ENCODE measurements at places on chromosomes 7 and 10.

DNA sequence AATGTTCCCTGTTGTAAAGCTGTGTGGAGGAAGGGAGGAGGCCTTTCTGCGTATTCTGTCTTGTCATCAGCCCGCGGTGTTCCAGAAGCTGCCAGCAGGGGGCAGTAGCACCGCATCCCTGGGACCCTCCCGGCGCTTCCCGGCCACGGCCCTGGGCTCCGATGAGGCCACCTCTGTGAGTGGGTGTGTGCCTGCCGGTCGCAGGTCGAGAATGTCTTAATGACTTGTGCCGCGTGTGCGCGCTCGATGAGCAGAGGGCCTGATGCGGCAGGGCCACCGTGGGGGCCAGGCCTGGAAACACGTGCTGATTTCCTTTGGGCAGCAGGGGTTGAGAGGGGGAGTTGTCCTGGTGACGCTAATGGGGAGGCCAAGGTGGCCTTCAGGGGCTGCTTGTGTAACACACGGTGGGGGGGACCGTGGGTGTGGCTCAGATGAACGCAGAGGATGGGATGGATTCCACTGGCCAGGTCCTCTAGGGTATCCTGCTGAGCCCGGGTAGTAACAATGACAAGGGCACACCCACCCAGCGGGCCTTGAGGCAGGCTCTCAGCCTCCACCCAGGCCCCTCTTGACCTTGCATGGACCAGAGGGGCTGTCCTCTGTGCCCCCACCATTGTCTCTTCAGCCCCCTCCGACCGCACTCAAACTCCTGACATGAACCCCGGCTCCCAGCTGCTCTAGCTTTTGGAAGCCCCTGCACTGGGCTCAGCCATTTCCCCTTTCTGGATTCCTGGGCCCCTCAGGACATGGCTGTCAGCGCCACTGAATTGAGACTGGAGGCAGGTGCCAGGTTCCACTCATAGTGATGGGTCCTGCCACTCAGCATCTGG is 135.9 kb upstream of the PODXL start:
- peak; percentile 37 for DNase-seq

DNA sequence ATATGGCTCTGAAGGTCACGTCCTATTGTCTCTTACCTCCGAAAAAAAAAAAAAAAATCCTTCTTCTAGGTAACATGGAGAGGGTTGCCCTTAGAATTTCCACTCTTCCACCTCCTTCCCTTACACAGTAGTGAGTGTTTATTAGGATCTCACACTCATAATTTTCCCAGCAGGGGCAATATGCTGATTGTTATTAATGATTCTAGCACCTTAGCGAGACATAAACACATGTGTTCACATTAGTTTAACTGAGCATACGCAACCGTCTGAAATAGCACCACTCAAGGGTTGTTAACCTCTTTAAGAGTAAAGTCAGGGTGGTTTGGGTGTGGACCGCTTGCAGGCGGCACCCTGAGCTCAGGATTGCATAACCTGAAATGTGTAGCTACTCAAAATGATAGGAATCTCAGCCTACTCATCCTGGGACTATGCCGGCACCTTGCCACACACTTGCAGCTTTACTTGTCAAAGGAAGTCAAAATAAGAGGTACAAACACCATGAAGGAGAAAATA is 52.2 kb downstream of the CPEB3 start:
- no peak for DNase-seq

GRCh38 chr7:151662251-151662826 is 142.6 kb upstream of the RHEB start:
- DNase-seq: no peak

DNA sequence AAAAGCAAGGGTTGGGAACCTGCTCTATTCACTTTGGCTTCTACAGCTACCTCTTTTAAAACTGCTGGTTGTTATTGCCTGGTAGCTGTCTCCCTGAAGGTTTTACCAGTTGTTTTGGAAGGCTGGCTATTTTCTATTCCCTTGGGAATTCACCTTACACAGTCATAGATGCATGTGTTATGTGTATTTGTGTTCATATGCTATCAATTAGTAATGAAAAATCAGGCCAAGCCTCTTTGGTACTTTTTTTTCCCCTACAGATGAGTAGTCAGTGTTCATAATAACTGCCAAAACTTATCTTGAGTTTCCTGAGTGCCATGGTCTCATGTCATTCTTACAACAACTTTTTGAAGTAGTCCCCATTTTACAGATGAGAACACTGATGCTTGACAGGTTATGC is 738.0 kb upstream of the GALNT17 start:
- DNase-seq: no peak

- DNase-seq: no peak
These were observed 438.5 kb downstream of the GRID1 start for GRCh38 chr10:85927952-85928665.

DNA sequence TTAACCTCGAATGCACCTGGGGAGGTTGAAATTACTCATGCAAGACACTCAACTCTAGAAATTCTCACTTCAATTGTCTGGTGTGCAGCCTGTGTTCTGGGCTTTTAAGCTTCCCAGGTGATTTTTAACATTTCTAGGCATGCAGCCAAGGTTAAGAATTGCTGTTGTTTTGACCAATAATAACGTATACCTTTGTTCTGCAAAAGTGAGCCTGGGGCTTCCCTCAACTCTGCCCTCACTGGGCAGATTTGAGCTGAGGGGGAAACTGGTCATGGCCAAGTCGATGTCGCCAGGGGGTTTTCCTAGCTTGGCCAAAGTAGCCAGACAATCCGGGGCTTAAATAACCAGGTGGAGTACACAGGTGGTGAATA is 568 bp downstream of the PRSS2 start:
- no peak for DNase-seq

DNA sequence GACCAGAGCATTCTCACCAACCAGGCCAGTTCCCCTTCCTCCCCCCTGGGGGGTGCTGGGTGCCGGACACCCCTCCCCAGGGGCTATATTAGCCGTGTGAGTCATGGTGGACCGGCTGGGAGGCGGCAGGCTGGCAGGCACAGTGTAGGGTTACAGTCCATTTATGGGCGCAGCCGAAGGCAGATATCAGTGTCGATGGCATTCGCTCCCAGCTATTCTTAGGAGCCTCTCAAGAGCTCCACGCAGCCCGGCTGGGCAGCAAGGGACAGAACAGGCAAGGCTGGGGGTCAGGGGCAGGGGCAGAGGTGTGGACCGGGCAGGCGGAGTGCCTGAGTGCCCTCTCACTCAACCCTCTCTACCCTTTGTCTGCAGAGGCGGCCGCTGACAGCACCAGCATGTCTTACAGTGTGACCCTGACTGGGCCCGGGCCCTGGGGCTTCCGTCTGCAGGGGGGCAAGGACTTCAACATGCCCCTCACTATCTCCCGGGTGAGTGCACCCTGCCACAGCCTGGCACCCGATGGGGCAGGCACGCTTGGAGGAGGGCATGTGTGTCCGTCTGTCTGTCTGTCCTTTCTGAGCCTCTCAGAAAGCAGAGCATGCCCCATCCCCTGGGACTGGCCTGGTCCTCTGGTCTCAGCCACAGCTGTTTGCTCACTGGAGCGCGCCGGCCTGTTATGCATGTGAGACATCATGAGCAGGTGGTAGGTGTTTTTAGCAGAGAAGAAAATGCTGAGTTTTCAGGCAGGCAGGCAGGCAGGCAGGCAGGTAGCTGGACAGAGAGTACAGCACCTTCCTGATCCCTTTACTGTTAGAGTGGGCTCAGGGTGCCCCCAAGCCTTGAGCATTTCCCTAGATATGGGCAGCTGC is at the start of gene LDB3:
Gene LDB3, plus strand, starts transcription at position 215 of the 869 bp plus-strand sequence. Its CDS starts 181 bp downstream, at position 396.
- no peak for DNase-seq

DNA sequence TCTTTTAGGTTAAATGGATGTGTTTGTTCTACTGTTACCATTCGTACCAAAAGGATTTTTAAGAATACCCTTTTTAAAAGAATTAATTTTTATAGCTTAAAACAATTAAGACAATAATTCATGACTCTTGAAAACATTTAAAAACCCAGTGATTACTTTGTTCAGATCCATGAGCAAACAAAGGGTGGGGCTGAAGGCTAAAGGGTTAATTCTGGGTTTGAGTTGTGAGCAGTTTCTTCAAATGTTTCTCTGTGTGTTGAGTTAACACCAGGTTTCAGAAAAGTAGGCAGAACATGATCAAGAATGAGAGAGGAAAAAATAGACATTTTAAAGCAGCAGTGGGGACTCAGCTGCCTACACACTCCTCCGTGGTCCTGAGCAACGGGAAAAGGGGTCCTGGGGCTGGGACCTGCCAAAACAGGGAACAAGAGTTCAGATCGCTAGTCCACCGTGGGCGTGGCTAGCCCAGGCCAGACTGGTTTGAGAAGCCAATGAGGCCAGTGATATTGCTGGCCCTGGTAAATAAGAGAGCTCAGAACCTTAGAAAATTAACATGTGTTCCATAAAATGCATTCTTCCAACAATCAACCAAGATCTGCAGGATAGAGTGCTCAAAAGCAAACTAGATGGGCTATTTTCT is 14.9 kb upstream of the EZH2 start:
- no peak for DNase-seq

DNA sequence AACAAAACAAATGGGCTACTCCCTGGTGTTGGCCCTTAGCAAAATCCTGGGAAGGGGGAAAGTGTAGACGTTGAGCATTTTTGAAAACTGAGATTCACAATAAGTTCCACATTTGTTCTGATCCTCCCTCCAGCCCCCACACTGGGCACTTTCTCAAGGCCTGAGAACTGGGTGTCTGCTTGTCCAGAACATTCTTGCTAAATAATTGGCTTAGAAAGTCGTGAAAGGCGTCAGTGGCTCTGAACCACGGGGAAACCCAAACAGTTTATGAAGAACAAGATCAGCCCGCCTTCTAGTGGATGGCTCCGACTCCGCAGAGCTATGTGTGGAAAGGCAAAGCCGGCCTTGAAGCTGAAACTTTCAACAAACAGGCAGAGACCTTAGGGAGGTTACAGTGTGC is 370.1 kb downstream of the PRPF18 start:
- DNase-seq: no peak

GRCh38 chr7:70285187-70285586 is 686.9 kb downstream of the AUTS2 start:
- DNase-seq: no peak

DNA sequence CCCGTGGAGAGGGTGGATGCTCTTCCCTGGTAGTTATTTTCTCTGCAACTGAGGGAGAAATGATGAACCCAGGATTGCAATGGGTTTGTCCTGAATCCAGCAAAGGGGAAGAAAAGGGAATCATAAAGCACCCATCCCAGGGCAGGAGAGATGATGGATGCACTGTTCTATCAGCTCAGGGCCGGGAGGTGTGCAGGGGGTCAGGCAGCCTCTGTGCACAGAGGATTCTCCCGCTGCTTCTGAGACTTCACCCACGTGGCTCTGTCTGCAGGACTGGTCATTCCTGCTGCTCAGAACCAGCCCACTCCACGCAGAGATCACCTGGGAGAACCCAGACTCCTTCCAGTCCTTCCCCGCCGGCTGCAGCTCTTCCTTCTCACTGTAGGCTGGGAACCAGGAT is 70.7 kb downstream of the RBAK start:
- no peak for DNase-seq

GRCh38 chr10:62373995-62374861 is at the start of gene ZNF365:
Gene ZNF365 (plus strand): TSS chr10:62374369. CDS start chr10:62376194, 1,825 bp downstream.
- peak; percentile 33 for DNase-seq

DNA sequence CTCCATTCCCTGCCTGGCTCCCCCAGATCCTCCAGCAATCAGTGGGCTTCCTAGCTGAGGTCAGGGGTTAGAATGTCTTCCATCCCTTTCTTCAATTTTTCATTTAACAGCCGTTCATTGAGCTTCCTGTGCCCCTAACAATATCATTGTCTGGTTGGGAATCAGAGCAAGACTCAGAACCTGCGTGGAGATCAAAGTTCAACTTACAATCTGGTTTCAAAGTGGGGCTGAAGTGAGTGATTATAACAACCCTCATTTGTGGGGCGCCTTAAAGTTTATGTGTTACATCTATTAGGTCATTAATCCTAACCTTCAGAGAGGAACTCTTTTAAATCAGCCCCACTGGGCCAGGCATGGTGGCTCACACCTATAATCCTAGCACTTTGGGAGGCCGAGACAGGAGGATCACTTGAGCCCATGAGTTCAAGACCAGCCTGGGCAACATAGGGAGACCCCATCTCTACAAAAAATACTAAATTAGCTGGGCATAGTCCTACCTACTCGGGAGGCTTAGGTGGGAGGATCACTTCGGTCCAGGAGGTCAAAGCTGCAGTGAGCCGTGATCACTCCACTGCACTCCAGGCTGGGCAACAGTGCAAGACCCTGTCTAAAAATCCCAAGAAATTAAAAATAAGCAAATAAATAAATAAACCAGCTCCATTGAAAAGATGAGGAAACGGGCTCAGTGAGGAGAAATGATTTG is 45.4 kb upstream of the SLF2 start:
- DNase-seq: no peak

DNA sequence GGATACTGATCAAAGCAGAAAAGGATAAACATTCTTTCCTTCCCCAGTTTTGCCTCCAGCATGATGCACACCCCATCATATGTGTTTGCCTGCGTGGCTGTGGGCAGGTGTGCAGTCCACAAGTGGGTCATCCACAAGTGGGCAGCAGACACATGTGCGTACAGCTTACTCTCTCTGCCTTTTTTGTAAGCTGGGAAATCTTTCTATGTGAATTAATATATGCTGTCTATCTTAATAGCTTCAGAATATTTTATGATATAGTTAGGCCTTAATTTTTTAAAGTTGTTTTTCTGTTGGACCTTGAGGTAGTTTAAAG is 80.1 kb downstream of the INPP5A start:
- no peak for DNase-seq

GRCh38 chr10:131073469-131074035 is 238.0 kb downstream of the TCERG1L start:
- no peak for DNase-seq

DNA sequence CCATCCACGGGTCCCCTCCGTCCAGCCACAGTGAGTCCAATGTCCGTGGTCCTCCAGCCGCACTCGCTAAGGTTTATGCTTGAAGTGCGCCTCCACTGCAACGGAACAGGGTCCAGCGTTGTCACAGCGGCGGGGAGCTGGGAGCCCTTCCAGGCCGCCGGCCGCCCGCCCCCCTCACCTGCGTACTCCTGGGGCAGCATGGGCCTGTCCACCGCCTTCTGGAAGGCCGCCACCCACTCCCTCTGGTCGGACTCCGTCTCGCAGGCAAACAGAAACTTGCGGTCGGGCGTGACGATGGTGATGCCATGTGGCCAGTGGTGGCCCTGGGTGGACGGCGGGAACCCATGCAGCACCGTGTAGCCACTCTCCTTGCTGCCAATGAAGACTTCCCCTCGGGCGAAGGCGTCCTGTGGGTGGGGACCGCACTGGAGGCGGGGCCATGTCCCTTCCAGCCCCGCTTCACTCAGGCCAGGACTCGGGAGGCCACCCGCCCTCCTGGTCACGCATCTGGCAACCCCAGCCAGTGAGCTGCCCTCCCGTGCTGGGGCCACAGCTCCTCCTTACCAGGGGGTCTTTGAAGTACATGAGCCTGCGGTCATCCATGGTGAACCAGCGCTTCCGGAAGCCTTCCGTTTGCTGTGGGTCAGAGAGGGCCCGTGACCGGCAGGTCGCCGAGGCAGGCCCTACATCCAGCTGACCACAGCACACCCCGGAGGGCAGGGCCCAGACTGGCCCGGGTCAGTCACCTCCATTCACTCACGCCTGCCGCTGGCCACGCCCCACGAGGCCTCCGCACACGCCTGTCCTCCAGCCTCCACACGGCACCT is 22.7 kb downstream of the GET4 start:
- DNase-seq: no peak
